NCI-H1436 (cell line): ENCODE measurements at places on chromosomes 13 and 19.

- DNase-seq = no peak
Measured at GRCh38 chr19:49216071-49216470, 58.5 kb downstream of the TRPM4 start.

DNA sequence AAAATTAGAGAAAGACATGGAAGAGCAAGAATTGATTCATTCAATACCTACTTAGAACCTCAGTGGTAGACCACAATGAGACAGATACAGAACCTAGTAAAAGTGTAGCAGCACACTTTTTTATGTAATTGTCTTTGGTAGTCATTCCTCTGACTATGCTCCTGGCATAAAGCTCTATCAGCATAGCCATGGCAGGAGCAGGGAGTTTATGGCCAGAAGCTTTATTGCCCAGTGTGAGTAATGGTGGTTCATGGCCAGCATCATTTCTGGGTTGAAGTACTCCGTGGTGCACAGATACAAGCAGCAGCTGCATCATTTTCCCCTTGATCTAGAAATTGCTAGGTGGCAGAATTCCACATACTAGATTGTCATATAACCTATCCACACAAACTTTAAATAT is 352.6 kb downstream of the TBC1D4 start:
- DNase-seq = no peak

DNA sequence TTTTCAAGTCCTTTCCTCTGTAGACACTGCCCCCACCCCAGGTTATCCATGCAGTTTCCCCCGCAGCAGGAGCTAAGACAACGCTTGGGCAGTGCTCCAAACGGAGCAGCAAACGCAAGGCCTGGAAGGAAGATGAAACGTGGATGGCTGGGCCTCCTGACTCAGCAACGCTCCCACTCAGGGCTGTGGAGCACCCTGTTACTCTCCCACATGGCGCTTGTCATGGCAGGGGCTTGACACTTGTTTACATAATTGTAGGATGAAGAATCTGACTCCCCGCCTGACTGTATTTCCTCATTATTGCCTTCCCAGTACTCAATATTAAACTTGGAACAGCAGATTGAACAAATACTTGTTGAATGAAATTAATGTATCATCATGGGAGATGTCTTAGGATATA is 799 bp upstream of the C1QTNF9B start:
- no peak for DNase-seq

GRCh38 chr19:5907241-5907640 is 2.6 kb downstream of the VMAC start:
- no peak for DNase-seq

DNA sequence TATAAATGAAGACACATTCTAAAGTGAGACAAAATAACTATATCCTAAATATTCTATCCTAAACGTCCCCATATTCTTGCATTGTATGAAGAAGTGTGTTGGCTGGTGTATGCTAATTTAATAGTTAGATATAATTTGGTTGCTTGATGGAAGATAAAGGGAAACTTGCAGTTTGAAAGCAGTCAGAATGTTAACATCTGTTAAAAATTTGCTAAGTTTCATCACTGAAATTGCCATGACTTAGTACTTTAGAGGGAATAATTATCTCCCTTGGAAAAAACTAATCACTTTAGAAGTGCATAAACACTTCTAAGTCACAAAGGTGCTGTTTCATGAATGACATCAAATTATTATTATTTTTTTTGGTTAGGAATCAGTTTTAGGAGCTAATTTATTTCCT is 61.6 kb downstream of the ITGBL1 start:
- DNase-seq = no peak

DNA sequence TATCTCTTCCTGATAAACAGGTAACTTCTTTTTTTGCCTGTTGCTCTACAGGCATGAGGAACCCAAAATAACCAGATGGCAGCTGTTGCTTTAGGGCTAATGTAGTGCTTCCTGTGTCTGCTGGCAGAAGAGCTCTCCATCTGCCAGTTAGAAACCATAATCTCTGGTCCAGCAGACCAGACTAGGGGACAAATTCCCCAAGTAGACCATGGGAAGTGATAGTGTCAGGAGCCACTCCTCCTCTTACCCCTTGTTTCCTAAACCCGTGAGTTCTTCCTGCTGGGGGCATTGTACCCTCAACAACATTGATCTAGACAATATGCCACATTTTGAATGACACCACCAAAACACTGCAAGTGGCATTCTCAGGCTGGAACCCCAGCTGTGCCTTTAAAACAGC is 135.9 kb downstream of the DLEU7 start:
- DNase-seq = no peak

DNA sequence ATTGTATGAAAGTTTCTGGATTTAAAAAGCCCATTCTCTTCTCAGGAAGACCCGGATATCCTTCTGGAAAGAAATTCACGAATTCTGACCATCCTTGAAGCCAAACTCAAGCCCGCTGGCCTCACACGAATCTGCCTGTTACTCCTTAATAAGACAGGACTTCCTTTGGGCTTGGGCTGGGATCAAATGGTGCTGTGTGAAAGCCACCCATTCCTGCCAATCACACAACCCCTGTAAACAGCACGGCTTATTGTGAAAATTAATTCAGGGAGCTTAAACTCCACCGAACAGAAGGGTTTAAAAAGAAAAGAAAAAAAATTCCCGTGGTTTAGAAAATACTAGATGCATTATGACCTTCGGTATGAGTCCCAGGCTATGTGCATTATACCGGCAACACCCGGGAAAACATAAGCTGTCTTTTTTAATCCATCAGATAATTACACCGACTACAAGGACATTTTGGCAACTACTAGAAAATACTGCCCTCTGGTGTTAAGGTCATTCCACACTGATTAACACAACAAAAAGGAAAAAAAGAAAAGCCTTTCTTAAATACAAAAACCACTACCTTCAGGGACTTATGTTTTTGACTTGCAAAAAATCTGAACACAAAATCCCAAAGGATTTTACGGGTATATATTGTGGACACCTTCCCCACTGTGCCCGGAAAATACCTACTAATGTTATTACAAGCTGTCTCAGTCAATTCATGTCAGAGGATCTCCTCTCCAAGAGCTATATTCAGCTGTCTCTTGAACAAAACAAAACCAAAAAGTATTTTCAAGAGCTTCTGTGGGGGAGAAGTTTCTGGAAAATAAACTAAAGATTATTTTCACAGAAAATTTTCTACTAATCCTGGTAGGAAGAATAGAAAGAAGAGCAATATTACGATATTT is 76.0 kb upstream of the LSM14A start:
- peak; percentile 44 for DNase-seq

DNA sequence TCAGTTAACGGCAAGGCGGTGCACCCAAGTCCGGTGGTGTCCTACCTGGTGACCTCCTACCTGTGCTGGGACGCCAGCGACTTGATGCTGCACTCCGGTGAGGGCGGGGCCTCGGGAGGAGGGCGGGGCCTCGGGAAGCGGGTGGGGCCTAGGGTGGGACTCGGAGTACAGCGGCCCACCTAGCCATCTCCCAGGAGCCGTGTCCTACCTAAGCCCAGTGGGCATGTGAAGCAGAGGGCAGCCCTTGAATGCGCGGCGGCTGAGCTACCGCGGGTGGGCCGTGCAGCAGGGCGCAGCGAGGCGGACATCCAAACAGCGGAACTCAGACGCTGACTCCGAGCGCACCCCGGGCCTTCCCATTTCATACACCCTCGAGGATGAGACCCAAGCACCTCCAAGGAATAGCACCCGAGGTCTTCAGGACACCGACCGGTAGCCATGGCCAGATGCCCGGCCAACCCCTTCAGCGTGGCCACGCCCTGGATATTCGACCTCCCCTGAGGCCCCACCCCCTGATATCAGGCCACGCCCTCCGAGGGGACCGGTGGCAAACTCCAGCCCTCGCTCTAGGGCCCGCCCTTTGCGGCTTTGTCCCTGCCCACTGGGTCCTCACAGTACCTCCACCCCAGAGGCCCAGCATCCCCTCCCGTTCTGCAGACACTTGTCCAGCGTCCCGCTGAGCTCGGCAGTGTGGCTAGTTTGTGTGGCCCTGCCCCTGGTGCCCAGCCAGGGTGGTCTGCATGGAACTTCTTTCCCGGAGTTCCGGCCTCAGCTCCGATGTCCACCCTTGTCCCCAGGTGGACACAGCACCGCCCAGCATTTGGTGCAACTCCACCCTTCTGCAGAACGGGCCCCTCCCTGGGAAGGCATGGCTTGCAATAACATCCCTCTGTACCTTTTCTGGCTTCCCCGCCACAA is 5.4 kb downstream of the KLK1 start:
- DNase-seq = peak; percentile 40

- no peak for DNase-seq
Measured at GRCh38 chr19:7480222-7480969, 8.4 kb downstream of the PEX11G start.
